T1000 (cell line): ENCODE measurements at places on chromosomes 7 and 10.

DNA sequence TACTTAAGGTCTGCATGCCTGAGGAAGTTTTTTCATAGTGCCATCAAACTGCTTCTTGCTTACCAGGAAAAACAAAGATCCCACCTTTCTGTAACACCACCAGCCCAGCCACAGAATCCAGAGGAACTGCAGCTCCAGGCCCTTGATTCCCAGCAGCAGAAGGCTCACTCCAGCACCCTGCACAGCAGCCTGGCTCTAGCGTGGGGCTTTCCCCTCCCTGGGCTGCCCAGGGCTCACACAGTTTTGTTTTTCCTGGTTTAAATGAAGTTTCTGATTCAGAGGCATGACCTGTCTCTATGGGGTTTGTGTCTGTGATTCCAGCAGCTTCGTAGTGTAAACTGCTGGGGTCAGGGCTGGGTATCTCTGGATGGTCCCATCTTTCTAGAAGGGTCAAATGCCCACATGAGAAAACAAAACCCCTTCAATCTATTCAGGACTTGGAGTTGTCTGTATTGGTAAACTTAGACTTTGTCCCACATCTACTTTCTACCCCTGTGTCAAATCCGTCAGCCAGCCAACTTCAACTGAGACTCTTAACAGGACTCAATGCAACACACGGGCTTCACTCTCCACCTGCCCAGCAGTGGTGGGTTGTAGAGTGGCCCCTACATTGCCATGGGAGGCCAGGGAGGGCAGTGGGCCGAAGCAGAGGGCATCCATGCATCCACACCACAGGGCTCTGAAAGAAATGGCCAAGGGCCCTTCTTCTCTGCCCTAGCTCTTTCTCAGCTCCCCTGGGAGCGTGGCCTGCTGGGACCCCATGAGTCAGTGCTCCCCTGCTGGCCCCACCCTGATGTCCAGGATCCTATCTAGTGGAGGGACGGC, 73.6 kb downstream of the ATXN7L1 start:
- DNase-seq, result no peak

DNA sequence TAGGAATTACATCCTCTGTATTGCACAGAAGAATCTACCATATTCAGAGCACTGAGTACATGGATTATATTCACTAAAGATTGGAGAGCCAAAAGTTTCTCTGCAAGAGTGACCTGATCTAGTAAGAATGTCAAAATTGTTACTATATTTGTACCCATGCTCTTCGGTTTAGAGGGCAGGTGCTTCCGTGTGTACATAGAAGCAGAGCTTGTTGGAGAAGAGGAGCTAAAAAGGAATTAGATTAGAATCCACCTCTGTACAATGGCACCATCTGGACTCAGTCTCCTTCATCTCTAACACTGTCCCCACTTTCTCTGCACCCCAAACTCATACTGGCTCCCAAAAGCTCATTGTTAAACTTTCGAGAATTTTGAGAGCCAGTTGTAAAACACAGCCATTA, 8.3 kb downstream of the CALD1 start:
- no peak for DNase-seq

DNA sequence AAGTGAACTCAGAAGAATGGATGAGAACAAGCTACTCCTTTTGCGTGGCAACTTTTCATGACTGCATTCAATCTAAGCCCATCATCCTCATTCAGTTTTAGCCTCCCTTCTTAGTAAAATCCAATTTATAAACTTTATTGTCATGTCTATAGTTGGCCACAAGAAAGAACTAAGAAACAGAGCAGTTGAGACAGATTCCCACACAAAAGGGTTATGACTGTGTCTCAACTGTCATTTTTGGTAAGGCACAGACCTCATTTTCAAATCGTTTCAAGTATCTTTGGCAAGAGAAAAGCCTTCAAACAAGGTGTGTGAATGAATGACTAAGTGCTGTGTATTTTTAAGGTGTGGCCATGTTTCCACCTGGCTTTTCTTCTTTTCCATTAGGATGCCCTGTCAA, 84.2 kb upstream of the CREB5 start:
- DNase-seq, result no peak

- no peak for DNase-seq
Measured at GRCh38 chr7:30246392-30246791, 38.0 kb upstream of the ZNRF2 start.

DNA sequence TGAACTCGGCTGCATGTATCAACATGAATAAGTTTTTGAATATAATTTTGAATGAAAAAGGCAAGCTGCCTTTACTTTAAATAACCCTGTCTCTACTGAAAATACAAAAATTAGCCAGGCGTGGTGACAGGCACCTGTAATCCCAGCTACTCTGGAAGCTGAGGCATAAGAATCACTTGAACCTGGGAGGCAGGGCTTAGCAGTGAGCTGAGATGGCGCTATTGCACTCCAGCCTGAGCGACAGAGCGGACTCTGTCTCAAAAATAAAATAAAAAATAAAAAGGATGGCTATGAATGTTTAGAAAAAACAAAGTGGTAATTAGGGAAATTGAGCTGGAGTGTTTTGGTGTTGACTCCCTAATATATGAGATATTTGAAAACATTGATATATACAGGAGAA, 133.3 kb downstream of the PHTF2 start:
- no peak for DNase-seq

GRCh38 chr7:118029826-118030422, 154.0 kb upstream of the LSM8 start:
- no peak for DNase-seq

GRCh38 chr7:135745703-135746312, 2.8 kb downstream of the FAM180A start:
- DNase-seq, result no peak

DNA sequence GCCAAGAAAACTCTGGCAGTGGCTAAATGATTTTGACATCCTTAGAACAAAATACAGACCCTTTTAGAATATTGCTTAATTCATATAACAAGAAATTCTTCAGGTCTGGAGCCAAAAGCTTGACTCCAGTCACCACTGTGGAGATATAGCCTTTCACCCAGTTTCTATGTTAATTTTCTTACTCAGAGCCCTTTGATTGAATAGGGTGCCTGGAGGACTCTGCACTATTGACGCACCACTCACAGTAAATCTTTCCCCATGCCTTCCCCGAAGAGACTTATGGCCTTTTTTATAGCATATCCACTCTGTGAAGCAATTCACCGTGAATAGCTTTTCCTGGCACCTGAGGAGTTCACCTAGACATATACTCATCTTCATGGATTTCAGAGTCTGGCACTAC, 613.8 kb downstream of the ZWINT start:
- DNase-seq, result no peak

- DNase-seq, result no peak
Measured at GRCh38 chr10:60031664-60032063, 125.3 kb upstream of the CCDC6 start.

DNA sequence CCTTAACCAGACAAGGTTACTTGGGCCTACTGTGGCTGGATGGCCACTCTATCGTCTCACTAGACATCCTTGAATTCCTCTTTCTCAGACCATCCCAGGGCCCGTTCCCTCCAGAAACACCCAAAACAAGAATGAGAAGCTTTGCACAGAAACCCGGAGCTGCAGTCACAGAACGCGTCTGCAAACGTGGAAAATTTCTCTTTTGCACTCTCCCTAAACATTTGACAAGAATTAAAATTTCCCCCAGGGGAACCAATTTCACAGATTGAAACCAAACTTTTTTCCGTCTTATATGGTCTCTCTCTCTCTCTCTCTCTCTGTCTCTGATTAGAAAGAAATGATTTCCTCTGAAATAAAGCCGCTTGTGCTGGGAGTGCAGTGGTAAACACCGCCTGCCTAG, 120.7 kb downstream of the MKX start:
- DNase-seq, result no peak

DNA sequence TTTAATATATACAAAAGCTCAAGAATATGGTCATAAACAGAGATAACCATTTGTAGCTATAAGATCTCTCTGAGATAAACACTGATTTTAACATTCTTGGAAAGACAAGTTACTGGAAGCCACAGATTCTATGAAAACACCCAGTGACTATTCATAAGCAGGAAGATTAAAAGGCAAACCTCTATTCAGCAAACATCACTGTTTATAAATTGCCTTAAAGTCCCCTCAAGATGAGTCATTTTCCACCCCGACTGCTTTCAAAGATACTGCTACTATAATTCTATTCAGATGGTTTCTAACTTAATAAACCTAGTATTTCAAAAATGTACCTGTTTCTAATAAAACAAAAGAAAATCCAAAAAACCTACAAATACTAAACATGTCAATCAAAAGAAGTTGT, 21.0 kb downstream of the TM9SF3 start:
- DNase-seq, result no peak

DNA sequence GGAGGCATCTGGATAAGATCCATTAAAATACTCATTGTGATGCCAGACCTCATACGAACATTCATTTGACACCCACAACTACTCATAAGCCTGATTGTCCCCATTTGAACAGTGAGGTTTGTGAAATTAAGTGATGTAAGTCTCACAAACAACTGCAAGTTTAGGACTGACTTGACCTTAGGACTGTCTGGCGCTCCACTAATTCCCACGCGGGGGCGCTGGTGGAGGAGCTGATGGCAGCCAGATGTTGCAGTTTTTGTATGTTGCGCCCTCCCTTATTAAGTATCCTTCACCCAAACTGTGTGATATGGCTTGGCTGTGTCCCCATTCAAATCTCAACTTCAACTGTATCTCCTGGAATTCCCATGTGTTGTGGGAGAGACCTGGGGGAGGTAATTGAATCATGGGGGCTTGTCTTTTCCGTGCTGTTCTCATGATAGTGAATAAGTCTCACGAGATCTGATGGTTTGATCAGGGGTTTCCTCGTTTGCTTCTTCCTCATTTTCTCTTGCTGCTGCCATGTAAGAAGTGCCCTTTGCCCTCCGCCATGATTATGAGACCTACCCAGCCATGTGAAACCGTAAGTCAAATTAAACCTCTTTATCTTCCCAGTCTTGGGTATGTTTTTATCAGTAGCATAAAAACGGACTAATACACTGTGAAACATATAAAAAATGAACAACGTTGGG, 20.3 kb upstream of the TIAL1 start:
- no peak for DNase-seq

- DNase-seq, result no peak
Measured at GRCh38 chr10:58833771-58834561, 321.3 kb downstream of the BICC1 start.

- no peak for DNase-seq
Measured at GRCh38 chr7:2813350-2814185, 30.5 kb downstream of the GNA12 start.

DNA sequence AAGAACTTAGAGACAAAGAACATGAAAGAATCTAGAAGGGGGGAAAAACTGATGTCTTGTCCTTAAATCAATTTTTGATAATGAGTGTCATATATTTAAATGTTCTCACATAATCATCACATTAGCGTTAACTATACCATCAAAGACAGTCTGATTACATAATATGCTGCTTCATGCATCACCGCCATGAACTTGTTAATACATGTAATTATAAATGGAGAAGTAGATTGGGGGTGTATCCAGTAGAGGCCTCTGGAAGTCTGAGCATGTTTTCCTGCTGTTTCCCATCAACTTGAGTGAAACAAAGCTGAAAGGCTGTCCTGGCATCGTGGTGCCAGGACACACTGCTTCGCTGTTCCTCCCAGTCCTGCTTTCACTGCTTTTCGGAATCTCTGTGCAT, 48.2 kb downstream of the PRLHR start:
- DNase-seq, result no peak

DNA sequence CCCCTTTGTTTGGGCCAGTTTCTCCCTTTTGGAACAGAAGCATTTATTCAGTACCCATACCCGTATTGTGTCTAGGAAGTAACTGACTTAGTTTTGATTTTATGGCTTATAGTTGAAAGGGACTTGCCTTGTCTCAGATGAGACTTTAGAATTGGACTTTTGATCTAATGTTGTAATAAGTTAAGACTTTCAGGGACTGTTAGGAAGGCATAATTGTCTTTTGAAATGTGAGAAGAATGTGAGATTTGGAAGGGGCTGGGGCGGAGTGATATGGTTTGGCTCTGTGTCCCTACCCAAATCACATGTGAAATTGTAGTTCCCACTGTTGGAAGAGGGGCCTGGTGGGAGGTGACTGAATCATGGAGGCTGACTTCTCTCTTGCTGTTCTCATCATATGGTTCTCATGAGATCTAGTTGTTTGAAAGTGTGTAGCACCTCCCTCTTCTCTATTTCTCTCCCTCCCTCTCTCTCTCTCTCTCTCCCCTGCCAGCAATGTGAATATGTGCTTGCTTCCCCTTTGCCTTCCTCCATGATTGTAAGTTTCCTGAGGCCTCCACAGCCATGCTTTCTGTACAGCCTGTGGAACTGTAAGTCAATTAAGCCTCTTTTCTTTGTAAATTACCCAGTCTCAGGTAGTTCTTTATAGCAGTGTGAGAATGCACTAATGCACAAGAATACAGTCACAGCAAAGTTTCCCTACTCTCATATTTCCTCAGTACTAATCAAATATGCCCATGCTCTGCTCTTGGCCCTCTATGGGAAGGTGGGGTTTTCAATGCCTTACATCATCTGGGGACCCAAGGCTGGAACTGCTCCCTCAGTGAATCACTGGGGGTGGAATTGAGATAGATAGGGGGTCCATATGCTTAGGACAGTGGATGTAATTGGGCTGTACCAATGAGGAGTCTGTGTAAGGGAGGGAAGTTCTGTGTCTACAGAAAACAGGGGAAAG, 17.2 kb upstream of the AKR1C1 start:
- DNase-seq, result no peak

- no peak for DNase-seq
Measured at GRCh38 chr10:101481256-101481655, 106.8 kb downstream of the POLL start.

GRCh38 chr10:65470986-65471385, 1454.8 kb upstream of the LRRTM3 start:
- DNase-seq, result no peak

- DNase-seq, result peak; percentile 21
Measured at GRCh38 chr10:78805176-78805575, 263.6 kb upstream of the ZMIZ1 start.

- DNase-seq, result no peak
Measured at GRCh38 chr7:3493499-3493898, 192.4 kb downstream of the SDK1 start.

DNA sequence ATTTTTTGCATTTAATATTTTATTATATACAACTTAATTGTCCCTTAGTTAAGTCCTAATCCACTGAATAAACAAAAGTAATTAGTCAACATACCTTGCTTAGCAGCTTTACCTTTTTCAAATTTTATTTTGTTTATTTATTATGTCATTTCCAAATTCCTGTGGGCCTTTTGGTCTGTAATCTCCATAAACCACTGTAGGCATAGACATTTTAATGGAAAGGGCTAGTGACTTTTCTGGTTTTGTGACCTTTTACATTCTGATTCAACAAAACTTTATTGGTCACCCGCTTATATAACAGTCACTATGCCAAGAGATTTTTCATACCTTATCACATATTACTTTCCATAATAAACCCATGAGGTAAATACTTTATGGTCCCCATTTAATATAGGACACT, 181.3 kb upstream of the PRPS1L1 start:
- DNase-seq, result no peak

- no peak for DNase-seq
Measured at GRCh38 chr10:21985541-21985940, 18.0 kb downstream of the DNAJC1 start.
